ENCODE measurements at places on chromosomes 16 and 17.

DNA sequence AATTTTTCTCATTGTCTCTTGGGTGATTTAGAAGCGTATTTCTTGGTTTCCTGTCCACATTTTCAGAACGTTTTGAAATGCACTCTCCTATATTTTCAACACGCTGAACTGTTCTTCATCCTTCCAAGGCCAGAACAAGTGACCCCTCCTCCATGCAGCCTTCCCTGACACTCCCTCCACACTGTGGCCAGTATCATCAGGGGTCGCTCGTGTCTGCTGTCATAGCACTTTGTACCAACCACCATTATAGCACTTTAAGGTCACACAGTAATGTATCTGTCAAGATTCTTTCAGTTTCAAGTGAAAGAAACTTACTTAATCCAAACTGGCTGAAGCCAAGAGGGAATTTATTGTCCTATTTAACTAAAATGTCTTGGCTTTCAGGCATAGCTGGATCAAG lies 17.5 kb upstream of the IL21R start:
- DNase-seq, result no peak

- no peak for DNase-seq
Measured at GRCh38 chr17:35449371-35449931, 885 bp upstream of the SLFN13 start.

DNA sequence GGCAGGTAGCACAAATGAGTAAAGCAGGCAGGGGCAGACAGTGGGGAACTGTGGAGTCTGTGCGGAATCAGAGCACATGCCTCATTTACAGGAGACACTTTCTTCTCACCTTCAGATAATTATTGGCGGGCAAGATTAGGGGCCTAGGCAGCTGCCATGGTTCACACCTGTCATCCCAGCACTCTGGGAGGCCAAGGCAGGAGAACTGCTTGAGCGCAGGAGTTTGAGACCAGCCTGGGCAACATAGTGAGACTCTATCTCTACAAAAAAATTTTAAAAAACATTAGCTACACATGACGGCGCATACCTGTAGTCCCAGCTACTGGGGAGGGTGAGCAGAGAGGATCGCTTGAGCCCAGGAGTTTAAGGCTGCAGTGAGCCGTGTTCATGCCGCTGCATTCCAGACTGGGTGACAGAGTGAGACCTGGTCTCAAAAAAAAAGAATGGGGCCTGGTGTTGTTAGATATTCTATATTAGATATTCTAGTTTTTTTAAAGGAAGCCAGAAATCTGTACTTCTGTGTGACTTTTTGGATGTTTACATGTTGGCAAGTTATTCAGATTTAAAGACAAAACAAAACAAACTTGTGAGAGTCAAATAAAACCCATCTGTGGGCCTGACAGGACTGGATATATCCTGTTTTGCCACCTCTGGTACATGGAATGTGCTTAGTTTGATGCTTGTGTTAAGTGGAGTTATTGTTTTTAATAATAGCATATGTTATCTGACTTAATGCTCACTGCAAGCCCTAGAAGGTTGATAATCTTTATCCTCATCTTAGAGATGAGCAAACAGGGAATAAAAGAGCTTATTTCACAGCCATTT lies 4.9 kb upstream of the LPCAT2 start:
- DNase-seq, result no peak

- DNase-seq, result no peak
Measured at GRCh38 chr17:28974451-28974850, 23.1 kb upstream of the PHF12 start.

DNA sequence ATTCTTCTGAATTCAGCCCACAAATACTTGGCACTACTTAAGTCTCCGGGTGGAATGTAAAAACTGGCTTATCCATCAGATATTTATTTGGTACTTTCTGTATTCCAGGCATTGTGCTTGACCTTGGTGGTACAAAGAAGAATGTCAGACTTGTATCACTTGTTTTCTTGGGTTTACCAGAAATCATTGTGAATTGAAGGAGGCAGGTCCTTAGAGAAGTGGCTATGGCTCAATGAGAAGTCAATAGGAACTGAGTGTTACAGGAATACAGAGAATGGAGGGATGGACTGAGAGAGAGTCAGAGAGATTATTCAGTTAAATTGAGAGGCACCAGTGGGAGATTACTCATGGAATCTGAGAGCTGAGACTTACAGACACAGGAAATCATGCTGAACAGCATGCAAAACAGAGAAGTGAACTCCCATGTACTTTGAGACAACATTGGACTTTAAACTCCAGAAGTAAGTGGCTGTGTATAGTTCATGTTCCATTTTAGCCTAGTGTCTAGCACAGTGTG lies 704.1 kb downstream of the CDH11 start:
- DNase-seq, result no peak
